CD4-positive, alpha-beta T cell treated with Interleukin-17A for 1 hour (primary cell): ENCODE measurements at places on chromosomes 4 and X.

DNA sequence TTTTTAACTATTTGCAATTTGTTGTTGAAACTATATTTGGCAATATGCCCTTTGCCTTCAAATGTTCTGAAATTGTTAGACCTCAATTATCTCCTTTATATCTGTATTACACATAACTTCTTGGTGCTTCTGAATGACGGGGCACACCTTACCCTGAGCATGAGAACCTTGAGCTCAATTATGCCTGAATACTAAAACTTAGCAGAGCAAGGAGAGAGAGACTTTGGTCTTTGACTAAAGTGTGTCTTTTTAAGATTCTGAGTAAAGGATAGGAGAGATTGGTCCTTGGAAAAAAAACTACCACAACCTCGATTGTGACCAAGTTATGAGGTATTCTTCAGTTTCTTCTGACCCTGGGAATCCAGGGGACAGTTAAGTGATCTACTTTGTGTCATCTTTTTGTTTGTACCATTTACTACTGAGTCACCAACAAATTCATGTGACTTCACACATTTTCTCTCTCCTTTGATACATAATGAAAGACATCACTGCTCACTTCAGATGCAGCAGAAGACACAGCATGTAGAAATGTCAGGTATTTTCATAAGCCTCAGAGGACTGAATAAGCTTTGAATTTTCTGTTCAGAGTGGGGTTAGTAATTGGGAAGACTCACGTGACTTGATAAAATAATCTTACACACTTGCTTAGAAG, 51.4 kb downstream of the PTTG2 start:
- no peak for DNase-seq

DNA sequence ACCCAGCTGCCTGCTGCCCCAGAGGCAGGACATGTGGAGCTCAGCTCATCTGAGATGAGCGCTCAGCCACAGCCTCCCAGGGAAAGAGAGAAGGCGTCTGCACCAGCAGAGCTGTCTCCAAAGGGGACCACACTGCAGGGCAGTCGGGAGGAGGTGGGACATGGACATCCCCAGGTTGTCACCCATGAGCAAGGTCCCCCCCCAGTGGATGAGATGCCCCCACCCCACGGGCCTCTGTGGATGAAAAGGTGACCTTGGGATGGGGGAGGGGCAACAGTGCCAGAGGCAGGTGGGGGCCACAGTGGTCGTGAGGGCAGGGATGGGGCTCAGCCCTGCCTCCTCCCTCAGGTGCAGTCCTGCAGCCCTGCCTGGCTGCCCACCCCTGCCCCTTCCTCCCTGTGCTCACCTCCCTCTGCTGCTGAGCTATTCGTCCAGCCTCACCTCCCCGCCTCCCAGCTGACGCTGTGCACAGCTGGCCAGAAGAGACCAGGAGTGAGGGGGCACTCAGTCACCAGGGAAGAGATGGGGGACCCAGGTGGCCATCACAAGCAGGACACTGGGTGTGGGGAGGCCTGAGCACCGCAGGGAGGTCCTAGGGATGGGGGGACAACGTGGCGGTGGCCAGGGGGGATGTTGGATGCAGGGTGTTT, 9.3 kb downstream of the NKX1-1 start:
- no peak for DNase-seq

- DNase-seq, result no peak
Observed at GRCh38 chr4:158193171-158193749, 17.0 kb upstream of the TMEM144 start.

DNA sequence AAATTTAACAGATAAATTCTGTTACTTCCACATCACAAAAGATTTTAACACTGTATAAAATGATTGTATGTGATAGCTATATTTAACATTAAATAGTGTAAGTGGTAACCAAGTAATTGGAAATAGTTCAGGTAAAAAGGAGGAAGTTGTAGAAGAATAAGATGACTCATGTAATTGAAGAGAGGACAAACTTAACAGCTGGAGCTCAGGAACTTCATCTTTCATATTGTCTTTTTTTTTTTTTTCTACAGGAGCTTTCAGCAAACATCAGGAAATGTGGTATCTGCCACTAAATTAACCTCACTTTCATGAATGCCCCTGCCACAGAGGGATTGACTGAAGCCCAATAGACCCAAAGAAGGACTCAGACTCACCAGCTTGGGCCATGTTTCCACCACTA, 188.4 kb upstream of the VEGFC start:
- DNase-seq, result no peak

GRCh38 chrX:48467281-48467761, 2.7 kb downstream of the SLC38A5 start:
- no peak for DNase-seq

GRCh38 chr4:114257501-114257900, 278.1 kb upstream of the ARSJ start:
- no peak for DNase-seq

DNA sequence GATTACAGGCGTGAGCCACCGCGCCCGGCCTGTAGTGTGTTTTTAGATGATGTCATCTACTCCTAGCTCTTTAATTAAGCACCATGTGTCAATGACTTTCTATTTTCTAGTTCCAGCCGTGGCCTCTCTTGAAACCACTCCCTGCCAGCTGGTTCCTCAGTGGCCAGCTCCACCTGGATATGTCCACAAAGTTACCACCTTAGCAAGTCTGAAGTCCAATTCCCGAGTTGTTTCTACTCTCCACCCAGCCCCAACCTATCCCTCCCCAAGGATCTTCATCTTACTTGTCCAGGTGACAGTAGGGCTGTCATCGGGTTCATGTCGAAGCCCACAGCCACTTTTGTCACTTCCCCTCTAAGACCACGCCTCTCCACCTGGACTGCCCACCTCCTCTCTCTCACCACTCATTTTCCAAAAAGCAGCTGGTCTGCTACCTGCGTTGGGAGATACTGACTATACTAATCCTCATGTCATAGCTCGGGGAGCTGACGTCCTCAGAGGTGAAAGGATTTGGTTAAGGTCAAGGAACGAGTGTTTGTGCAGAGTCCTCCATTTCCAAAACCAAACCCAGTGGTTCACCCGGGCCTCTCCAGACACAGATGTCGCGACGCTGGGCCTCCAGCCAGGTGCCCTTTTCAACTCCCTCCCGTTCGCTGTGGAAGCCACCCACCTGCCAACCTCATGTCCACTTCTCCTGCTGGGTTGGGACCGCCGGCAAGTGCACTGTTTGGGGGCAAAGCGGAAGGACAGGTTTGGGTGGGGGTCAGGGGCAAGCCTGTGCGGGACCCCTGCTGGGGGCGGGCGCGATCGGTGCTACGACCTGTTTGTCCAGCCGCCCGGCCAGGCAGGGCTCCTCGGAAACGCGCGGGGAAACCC, 704 bp downstream of the FAM3A start:
- DNase-seq, result peak; percentile 50

- no peak for DNase-seq
Observed at GRCh38 chr4:113080050-113080449, 30.6 kb downstream of the ANK2 start.

DNA sequence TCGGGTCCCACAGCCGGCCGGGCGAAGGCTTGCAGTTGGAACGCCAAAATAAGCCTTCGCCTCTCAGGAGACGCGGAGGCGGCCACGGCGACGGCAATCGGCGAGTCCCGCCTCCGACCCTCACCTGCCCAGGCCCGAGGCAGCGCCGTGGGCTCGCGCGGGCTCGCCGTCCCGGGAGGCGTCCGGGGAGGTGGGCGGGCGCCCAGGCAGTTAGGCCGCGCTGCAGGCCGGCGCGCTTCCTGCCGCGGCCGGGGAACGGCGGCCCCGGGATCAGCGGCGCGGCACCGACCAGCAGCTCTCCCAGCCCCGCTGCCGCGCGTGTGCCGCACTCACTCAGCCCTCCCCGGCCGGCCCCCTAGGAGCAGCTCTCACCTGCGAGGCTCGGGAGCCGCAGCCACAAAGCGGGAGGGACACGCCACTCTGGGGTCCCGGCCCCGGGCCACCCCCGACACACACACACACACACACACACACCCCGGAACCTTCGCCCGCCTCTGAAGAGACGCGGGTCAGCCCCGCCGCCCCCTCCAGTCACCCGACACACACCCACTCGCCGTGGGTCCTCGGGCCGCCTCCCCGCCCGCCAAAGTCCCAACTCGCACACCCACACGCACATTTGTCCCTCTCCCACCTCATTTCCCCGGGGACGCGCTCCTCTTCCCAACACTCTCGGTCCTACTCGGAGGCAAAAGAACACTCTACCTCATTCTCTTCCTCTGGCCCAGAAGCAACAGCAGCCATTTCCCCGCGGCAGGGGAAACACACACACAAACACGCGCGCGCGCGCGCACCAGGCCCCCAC, at the start of gene CNOT6L:
CNOT6L (minus strand) TSS at position 767 of the 802 bp plus-strand sequence; CDS start at position 707, 60 bp downstream.
- DNase-seq, result peak; percentile 89

DNA sequence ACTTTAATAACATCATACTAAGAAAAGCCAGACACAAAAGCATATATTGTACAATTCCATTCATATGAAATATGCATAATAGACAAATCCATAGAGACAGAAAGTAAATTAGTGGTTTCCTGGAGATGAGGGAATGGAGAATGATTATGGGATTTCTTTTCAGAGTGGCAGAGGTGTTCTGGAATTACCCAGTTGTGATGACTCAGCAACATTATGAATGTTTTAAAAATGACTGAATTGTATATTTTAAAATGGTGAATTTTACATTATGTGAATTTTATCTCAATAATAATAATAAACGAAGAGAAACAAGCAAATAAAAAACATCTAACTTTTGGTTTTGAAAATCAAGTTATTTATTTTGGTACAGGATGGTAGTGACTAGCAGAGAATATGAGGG, 11.2 kb downstream of the ZXDA start:
- DNase-seq, result no peak

DNA sequence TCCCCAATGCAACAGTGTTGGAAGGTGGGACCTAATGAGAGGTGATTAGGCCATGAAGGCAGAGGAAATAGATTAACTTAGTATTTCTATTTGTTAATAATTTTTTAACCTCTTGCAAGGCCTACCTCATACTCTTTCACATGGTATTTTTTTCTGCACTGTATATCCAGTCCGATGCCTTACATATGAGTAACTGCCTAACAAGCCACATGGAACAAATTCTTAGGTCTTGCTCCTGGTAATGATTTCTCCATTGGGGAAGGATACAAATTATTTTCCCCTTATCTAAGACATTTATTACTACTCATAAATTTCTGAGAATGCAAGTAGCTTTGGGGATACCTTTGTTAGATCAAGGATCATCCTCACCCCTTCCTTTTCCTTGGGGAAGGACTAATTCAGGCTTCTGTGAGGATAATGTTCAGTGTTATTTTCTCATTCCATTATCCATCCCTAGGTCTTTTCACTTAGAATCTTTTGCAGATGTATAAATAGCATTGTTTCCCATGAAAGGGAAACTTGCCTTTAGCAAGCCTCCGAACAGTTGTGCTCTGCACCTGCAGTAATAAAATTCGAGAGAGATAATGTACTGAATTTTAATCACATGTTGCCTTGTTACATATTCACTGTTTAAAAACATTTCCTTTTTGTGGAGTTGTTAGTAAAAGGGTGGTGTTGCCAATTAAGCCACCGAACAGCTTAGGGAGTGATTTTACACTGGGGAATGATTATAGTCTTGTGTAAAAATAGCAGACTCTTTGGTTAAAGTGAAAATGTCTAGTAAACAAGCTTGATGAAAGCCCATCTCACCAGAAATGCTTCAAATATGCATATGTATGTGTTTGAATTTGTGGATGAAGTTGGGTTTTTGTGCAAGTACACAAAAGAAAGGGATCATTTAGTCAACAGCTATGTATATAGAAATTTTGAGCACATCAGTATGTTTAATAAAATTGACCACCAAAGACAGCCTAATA, 89.9 kb downstream of the CFAP299 start:
- no peak for DNase-seq

DNA sequence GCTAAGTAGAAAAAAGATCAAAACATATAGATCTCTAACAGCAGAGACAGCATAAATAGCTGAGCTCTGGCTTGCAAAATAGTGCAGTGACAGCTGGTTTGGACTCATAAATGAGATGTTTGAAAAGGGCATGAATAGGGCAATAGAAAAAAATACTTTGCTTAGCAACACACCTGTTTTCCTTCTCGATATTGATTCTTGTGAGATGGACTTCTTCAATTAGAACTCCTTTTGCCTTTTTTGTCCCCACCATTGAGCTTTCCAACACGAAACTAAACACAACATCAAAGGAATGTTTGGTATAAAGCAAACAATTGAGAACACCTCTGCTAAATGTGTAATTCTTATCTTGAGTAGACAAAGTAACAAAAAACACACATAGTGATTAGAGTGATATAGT, 726.3 kb downstream of the RAPGEF2 start:
- DNase-seq, result no peak

DNA sequence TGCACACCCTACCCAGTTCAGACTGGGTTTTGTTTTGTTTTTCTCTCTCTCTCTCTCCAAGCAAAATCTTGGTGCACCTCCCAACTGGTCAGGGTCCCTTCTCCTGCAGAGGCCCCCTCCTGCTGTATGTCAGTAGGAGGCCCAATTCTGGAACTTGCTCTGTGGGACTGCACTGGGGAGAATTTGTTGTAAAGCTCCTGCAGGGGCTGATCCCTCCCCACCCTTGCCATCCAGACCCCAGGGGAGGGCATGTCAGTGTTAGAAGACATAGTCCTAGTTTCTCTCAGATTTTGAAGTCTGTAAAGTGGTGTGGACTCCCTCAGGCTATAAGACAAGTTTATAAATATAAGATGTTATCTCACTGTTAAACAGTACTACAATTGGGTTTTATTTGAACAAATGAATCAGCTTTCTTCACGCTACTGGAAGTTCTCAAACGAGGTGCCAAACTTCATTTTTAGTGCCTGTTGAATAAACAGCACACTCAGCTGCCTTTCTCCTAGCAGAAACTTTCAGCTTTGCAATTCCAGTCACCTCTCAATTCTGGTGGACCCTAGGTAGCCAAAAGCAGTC, 88.6 kb upstream of the FRMPD3 start:
- DNase-seq, result no peak

DNA sequence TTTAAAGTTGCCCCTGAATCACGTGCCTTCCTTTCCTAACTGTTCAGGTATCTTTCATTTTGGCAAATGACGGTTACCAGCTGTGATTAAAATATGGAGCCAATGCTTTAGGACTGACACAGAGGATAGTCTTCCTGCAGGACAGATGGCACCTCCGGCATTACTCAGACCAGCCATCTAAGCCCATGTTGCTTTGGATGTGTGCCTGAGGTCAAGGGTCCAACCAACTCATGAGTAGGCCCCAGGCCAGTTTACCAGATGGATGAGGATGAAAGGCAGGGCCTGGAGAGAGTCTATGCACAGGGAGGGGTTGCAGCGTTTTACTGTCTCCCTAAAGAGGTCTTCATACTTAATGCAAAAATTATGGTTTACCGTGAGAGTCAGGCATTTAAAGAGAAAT, 174.0 kb upstream of the GATB start:
- no peak for DNase-seq

DNA sequence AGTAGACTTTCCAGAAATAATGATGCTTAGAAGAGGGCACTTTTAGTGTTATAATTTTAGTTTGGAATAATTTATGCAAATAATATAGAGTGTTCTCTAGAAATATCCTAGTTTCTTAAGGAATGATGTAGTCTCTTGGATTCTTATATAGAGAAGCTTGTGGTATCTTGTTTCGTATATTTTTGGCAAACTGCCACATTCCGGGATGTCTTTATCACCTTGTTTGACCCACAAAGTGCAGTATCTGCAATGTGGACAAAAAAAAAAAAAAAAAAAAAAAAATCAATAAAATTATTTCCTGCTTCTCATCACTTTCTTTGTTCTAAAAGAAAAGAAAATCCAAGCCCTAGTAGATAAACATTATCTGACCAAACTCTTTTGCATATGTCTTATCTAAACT, 1577.7 kb upstream of the TENM3 start:
- DNase-seq, result no peak

- DNase-seq, result no peak
Observed at GRCh38 chr4:39706334-39706733, 8.4 kb downstream of the UBE2K start.

GRCh38 chrX:107728371-107729099, 47.1 kb downstream of the TSC22D3 start:
- DNase-seq, result no peak
